ENCODE measurements at places on chromosomes 6 and 20.

- no peak for DNase-seq
Observed at GRCh38 chr20:41365777-41366545, 657 bp downstream of the EMILIN3 start.

DNA sequence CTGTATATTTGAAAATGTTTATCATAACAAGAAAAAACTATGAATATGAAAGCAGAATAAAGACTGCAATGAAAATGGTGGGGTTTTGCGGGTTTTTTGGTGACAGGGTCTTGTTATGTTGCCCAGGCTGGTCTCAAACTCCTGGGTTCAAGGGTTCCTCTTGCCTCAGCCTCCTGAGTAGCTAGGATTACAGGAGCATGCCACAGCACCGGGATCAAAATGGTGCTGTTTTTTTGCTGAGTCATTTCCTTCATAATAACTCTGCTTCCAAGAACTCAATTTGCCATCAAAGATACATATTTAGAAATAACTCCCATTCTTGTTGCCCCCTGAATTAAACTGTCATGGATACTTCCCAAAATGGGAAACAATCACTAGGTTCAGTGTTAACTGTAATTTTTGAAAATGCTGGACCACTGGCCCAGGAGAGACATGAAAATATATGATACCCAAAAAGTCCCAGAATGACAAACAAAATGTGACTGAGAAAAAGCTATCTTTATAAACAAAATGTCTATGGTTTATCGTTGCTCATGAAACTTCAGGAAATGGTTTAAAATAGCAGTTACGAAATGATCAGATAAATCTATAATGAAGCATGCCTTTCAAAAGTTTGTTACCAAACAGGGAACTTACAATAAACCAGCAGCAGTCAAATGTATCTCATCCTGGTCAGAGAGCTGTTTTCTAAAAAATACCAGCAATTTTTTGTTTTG lies 32.2 kb downstream of the ILRUN start:
- DNase-seq, result no peak

GRCh38 chr6:132651062-132651461 lies 7.9 kb downstream of the TAAR1 start:
- DNase-seq, result no peak

- DNase-seq, result no peak
Observed at GRCh38 chr6:128417698-128418097, 102.7 kb downstream of the PTPRK start.

- DNase-seq, result no peak
Observed at GRCh38 chr20:4507288-4507719, 214.4 kb upstream of the PRND start.

DNA sequence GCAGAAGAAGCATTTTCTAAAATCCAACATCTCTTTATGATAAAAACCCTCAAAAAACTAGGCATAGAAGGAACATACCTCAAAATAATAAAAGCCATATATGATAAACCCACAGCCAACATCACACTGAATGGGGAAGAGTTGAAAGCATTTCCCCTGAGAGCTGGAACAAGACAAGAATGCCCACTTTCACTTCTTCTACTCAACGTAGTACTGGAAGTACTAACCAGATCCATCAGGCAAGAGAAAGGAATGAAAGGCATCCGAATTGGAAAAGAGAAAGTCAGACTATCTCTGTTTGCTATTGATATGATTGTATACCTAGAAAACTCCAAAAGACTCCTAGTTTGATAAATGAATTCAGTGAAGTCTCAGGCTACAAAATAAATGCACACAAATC lies 7.9 kb upstream of the CDK19 start:
- DNase-seq, result no peak

GRCh38 chr6:63807056-63807455 lies 171.5 kb downstream of the PHF3 start:
- no peak for DNase-seq

- no peak for DNase-seq
Observed at GRCh38 chr6:132719736-132720448, 6.0 kb upstream of the VNN1 start.

DNA sequence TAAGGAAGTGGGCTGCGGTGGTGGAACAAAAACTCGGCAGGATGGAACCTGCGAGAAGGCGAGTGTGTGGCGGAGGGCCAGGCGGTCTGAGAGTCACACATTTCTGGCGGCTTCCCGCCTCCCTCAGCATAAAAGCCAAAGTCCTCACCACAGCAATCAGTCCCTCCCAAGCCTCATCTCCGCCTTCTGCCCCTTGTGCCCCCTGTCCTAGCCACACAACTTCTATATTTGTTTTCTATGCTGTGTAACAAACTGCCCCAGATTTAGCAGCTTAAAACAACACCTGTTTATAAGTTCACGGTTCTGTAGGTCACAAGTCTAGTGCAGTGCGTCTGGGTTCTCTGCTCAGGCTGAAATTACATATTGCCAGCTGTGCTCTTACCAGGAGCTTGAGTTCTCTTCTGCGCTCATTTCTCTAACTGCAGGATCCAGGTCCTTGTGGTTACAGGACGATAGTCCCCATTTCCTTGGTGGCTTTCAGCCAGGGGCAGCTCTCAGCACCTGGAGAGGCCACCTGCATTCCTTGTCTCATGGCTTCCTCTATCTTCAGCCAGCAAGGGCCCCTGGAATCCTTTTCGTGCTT lies 11.7 kb upstream of the SPO11 start:
- no peak for DNase-seq

GRCh38 chr6:87762116-87762515 lies 60.1 kb upstream of the AKIRIN2 start:
- no peak for DNase-seq

DNA sequence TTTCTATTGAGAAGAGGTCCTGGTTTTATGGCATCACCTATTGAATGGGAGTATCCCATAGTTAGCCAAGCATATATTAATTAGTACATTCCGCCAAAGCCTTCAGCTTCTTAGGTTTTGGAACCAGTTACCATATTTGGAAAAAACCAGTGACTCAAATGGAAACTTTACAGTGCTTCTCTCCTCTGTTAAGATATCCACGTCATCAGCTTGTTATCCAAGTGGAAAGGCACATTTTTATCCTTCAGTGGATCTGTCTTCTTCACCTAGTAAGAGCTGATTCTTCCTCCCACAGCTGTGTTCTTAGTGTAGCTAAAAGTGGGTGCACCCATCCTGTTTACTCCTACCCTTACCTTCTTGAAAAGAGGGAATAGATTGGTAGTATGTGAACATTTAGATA lies 34.5 kb downstream of the TPD52L1 start:
- no peak for DNase-seq

GRCh38 chr6:150176659-150177058 lies 33.8 kb downstream of the PPP1R14C start:
- no peak for DNase-seq

DNA sequence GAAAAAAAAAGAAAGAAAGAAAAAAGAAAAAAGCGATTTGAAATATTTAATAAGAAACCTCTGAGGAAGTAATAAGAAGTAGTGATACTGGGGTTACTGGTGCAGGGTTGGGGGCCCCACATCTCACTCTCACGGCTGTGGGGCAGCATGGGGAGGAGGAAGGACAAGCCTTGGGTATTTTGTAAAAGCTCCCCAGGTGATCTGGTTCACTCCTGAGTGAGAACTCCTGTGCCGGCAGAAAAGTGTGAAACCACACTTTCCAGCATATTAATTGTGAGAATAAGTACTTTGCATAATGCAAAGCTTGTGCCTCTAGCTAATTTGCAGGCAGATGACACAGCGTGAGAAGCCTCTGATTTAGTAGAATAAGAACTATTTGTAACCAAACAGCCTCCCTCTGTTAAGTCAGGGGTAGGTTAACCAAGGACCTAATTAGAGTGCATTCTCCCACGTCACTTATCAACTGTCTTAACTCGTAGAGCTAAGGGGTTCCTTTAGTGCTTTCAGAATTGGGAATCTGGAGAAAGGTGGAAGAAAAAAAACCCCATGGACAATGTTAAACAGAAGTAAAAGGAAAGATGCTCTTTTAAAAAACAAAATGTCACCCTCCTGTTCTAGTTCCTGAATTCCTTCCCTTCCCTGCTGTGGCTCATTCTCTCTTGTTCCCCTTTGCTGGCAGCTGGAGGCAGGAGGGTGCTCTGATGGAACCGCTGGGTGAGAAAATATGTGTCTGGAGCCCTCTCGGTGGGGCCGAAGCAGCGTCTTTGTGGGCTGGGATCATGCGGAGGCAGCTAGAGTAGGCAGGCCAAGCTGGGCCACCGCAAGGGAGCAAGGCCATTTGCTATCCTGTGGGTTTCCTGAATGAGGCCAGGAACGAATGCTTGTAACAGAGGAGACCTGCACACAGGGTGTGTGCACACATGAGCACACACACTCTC lies 108.7 kb downstream of the FYN start:
- peak; percentile 47 for DNase-seq

Measured in effector CD4-positive, alpha-beta T cell (primary cell).